ENCODE measurements at places on chromosomes 7 and 10.

- DNase-seq: no peak
These were observed 285.2 kb downstream of the CACNA2D1 start for GRCh38 chr7:82158327-82158726.

GRCh38 chr10:132392811-132393694 lies 3.9 kb upstream of the PWWP2B start:
- peak; percentile 74 for DNase-seq

DNA sequence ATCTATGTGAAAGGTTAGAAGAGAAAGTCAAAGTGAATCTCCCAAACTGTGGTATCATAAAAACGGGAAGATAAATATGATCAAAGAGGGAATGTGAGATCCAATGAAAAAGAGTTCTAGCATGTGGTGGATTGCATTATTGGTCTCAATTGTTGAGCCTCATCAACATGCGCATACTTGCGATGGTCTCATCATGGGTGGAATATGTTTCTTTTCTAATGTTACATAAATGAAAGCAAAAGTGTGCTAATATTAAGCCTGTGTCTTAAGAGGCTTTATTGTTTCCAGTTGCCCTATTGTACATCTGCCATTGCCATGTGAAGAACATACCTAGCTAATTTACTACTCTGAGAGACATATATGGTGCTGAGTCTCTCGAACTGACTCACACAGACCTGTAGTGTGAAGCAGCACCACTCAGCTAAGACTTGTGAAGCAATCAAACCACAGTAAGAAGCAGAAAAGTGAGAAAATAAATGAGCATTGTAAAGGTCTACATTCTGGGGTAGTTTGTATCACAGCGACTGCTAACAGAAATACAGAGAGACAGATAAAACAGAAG lies 645.5 kb upstream of the PCDH15 start:
- DNase-seq: no peak

DNA sequence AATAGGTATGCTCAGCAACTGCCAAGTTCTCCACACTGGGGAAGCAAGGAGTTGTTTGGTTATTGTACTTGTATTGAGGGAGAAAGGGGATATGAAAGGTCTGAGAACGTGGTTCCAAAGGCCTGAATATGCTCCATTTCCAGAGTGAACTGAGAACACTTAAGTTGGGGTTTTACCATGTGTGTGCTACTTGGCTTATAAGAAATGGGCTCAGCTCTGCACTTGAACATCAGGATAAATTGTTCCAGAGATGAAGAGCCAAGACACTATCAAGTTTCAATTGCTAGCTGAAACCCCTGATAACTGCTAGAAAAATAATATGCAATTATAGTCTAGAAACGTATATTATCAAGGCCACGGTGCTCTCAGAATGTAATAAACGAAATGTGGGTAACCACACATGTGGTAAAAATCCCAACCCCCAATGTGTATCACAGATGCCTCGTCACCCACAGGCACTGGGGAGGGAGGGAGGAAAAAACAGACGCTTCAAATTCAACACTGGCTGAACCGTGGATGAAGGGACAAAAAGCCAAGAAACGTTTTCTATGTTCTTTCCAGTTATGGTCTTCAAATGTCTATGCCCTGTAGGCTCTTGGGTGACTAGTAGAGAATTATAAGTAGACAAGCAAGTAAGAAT lies 16.3 kb downstream of the ELMO1 start:
- DNase-seq: no peak

- DNase-seq: no peak
These were observed 2.5 kb downstream of the ENTPD1 start for GRCh38 chr10:95758351-95759025.

DNA sequence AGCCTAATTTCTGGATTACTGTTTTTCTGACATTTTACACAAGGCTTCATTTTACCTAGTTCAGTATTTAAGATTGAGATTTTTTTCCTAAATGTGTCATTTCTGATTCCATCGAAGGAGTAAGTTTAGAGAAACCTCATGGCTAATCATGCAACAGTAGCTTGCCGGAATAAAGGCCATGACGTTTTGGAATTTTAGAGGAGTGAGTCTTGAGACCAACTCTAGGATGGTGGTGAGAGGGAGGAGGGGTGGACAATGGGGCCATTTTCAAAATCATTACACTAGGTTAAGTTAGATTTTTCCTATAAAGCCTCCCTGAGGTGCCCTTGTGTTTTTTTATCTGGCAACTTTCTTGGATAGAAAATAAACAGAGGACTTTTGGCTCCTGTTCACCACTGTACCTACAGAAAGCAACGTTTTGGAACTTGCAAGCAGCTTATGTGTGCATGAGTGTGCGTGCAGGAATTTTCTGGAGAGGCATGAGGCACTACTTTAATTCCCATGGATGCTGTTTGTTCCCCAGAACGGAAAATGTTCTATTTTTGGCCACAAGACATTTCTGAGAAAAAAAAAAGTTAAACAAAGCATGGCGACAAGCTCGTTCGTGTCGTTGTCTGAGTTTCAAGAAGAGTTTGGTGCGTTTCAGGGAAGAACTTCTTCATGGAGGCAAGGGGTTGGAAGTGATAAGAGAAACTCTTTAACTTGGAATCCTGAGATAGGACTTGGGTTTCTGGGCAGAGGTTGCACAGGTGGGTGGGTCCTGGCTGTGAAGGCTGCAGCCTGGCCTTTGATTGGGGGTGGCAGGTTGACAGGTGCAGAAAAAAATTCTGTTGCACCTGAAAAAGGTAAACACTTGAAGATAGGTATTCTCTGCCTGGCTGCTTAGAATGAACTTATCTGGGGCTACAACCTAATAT lies 178.1 kb downstream of the PTEN start:
- peak; percentile 42 for DNase-seq

DNA sequence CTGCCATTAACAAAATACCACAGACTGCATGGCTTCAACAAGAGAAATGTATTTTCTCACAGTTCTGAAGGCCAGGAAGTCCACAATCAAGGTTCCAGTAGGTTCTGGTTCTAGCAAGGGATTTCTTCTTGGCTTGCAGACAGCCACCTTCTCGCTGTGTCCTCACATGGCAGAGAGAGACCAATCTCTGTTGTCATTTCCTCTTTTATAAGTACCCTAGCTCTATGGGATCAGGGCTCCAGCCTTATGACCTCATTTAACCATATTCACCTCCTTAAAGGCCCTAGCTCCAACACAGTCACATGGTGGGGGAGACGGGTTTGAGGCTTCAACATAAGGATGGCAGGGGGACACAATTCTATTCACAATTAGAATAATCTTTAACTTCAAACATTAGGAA lies 23.6 kb downstream of the ABI1 start:
- DNase-seq: no peak

DNA sequence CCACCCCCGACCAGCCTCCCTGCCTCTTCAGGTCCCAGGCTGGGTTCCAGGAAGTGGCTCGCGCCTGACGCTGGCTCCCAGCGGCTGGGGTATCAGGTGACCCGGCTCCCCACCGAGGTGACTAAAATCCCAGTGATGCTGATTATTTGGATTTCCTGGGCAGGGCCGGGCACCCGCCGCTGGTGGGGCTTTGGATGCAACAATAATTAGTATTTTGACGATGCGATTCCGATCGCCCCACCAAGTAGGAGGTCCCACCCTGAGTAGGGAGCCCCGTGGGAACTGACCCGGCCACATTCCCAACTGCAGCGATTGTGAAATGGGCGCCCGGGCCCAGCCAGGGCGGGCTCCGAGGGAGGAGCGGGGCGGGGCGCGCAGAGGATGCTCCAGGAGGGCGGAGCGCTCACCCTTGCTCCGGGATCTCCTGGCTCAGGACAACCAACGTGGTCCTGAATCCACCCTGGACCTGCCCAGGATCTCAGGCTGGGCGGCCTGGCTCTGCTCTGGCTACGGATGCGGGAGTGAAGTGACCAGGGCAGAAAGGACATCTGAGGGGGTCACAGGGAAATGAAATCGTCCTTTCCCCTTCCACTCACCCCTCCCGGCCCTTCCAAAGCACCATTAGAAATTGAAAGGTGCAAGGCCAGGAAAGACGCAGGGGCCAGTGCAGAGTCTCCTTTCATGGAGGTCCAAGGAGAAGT lies 32.6 kb downstream of the DUSP5 start:
- DNase-seq: peak; percentile 60

DNA sequence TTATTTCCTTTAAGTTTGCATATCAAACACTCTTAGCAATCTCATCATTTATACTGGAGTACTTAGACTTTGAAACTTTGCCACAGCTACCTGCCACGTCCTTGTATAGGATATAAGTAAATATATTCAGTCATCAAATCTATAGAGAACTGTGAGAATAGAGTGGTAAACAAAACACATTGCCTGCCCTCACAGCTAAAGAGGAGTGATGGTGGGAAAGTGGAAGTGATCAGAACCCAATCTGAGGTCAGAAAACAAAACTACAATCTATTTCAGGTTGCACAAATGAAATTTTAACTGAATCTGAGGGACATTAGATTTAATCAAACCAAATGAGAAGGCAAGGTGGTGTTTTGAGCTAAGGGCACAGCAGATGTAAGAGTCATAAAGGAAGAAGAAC lies 74.8 kb downstream of the ZEB1 start:
- no peak for DNase-seq

DNA sequence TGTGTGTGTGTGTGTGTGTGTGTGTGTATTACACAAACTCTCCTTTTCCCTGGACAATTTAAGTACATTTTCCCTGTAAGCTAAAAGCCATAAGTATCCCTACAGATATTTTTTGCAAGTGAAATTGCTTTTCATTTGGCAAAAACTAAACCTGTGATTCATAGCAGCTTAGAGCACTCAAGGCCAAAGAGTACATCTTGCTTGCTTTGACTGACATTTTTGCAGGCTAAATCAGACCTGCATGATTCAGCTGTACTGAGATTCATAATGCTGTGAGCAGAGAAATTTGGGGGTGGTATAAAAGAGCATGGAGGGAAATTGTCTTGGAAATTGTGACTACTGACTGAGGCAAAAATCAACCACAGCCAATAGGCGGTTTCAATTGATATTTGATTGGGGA lies 500.4 kb downstream of the GFRA1 start:
- DNase-seq: peak; percentile 7

- no peak for DNase-seq
These were observed 182.3 kb upstream of the CDCA7L start for GRCh38 chr7:22127835-22128527.

GRCh38 chr7:107580716-107581383 lies 804 bp downstream of the BCAP29 start:
- no peak for DNase-seq

DNA sequence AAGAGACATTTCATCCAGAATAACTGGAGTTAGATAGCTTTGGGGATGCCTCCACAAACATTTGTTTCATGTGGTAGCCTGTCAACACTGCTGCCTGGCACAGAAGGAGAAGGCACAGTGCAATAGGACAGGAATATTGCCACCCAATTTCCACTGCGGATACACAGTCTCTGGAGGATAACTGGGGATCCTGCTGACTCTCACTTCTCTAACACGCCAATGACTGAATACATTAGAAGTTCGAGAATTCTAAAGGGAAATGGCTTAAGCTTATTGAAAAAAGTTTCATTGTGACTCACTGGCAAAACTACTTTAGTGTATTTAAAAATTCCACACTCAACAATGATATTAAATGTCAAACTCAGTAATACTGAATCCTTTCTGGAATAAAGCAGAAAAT lies 12.9 kb downstream of the ARL3 start:
- DNase-seq: no peak

DNA sequence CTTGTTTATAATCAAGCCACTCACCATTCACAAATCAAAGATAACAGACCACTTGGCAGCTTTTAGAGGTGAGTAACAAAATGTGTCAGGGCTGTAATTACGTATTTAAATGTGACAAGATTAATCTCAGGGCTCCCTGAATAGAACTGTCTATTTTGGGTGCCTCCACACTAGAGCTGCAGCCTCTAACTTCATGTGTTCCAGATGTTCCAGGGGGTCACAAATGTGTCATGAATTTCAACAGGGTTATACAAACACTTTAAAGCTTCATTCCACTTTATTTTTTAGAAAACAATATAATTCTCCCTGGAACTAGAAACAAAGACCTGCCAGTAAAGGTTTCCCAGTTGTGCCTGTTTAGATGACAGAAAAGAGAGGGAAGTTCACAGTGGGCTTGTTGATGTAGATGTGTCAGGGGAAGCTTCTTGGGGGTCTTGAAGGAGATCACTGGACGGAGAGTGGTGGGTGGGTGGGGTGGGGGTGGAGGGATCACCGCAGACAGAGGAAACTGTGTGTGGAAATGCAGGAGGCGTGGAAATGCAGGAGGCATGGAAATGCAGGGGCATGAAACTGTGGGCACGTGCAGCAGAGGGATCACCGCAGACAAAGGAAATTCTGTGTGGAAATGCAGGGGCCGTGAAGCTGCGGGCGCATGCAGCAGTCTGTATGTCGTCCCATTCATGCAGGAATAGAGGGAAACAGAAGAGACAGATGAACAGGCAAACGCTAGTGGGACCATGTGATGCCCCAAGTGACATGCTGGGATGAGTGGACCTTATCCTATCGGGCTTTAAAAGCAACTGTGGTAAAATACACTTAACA lies 42.0 kb upstream of the TRIL start:
- DNase-seq: no peak

- no peak for DNase-seq
These were observed 3.5 kb upstream of the GDF2 start for GRCh38 chr10:47318706-47319105.

GRCh38 chr10:32256613-32257437 lies 90.1 kb downstream of the EPC1 start:
- peak; percentile 65 for DNase-seq

DNA sequence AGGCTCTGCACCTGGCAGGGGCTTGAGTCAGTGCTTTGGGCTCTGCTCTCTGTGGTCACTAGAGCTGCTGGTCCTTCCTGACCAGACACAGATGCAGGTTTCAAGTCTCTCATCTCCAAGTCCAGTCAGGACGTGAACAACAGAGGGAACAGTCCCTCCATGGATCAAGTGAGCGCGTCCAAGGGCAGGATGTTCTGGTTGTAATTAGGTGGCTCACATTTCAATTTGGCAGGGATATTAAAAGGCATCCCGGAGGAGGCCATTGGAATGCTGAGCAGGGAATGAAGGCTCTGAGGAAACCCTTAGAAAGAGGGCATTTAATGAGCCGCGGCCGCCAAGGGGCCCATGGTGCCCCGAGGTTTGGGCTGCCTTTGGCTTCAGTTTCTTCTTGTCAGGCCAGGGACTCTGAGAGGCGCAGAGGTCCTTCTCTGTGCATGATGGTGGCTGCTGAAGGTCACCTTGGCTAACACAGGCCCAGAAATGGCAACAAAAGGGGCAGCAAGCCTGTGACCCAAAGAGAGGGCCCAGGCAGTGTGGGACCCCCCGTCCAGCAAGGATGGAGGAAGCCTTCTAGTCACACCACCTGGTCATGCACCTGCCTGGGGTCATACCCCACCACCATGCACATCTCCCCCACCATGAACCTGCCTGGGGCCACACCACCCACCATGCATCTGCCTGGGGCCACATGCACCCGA lies 30.7 kb upstream of the INPP5A start:
- DNase-seq: no peak
